LNCaP clone FGC (cell line): ENCODE measurements at places on chromosomes 11 and 22.
A peak's percentile ranks its signal among the peaks of the same experiment; 100 is the strongest.

- no peak for DNase-seq
Measured at GRCh38 chr11:94862926-94863880, 95.0 kb downstream of the AMOTL1 start.

DNA sequence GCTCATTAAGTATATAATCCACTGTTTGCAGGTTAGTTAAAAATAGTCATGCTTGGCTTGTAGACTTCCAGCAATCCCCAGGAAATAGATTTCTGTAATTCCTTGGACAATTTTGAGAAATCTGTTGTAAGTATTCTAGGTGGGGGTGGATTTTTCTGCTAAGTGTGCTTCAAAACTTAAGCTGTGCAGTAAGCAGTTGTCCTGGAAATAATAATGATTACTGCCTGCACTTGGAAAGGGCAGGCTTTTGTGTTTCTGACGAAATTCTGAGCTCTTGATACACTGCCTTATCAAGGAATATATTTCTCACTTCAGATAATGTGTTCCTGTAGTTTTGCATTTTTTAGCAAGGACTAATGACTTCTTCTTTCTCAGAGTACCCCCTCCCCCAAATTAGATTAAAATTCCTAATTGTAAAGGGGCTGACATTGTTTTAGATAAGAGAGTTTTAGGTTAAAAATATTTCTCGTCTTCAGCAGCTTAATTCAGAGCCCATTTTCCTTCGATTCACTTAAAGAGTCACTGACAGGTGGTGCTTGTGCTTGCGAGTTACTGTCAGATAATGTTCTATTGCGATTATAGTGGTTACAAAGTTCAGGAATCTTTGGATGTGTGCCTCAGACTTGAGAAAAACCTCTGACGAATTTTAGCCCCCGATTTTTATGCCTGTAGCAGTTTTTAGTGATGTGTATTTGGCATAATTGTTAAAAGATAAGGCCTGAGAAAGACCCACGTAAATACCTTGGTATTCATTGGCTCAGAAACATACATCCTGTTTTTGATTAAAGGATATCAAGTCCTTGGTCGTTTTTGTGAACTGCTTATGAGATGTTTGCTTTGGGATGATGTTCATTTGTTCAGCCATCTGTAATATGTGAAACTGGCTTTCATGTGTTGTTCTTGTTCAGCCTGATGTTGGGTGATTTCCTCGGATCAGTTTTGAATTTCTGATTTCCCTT is 120.5 kb downstream of the HIPK3 start:
- no peak for DNase-seq

- no peak for DNase-seq
Measured at GRCh38 chr11:60844045-60844869, 2.3 kb downstream of the CCDC86 start.

DNA sequence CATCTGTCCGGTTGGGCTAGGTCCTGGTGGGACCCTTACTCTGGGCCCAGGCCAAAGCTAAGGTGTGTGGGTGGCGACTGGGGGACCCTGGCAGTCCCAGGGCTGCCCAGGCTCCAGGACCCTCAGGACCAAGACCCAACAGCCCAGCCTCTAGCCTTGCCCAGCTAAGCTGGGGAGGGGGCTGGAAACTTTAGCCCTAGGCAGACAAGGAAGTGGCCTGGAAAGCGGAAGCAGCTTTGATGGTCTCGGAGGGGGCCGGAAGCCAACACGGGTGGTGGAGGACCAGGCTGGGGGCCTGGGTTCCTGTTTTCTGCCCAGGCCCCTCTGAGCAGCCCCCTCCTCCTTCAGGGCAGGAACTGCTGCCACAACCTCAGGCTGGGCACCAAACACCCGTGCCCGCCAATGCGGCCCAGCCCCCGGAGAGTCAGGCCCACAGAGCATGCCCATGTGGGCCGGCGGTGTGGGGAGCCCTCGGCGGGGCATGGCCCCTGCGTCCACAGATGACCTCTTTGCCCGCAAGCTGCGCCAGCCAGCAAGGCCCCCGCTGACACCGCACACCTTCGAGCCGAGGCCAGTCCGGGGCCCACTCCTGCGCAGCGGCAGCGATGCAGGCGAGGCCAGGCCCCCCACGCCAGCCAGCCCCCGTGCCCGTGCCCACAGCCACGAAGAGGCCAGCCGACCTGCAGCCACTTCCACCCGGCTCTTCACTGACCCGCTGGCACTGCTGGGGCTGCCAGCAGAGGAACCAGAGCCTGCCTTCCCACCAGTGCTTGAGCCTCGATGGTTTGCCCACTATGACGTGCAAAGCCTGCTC is 2.8 kb downstream of the SIPA1 start:
- no peak for DNase-seq

DNA sequence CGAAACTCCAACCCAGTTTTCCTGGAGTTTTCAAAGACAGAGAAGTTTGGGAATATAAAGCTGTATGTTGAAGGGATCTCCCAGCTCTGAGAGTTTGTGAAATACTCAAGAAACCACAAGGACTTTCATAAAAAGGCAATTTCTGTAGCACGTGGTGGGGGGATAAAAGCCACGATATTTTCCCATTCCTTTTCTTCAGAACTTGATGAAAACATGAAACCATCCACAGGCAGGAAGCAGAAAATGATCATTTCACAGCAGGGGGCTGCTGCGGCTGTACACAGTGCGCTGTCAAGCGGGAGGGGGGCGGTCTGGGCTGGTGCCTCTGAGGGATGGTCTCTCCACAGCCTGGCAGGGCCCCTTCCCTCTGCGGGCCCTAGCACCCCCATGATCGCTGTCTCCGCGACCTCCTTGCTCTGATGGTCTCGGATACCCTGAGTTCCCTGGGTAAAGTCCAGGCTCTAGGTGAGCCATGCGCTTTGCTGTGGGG is 423.2 kb downstream of the MN1 start:
- no peak for DNase-seq

DNA sequence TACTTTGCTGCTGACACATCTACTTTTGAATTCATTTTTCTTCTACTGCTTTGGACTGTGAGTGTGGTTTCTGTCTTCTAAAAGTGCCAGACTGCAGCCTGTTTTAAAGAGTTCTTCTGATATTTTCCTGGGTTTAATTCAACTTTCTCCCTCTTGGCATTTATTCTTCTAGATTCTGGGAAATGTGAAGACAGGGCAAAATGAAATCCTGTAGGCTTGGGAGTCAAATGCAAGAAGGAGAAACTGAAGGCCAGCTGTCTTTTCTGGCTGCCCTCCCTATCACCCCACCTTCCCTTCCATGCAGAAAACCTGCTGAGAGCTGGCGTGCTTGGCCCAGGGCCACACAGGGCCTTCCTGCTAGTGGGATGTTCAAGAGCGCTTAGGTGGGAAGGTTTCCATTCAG is 7.6 kb downstream of the ZNF70 start:
- DNase-seq = no peak

GRCh38 chr22:37045958-37046357 is 5.6 kb upstream of the KCTD17 start:
- DNase-seq = no peak

GRCh38 chr22:39809772-39810557 is 83.6 kb downstream of the ENTHD1 start:
- no peak for DNase-seq

- peak; percentile 58 for DNase-seq
Measured at GRCh38 chr11:86218125-86219084, 26.1 kb upstream of the EED start.

DNA sequence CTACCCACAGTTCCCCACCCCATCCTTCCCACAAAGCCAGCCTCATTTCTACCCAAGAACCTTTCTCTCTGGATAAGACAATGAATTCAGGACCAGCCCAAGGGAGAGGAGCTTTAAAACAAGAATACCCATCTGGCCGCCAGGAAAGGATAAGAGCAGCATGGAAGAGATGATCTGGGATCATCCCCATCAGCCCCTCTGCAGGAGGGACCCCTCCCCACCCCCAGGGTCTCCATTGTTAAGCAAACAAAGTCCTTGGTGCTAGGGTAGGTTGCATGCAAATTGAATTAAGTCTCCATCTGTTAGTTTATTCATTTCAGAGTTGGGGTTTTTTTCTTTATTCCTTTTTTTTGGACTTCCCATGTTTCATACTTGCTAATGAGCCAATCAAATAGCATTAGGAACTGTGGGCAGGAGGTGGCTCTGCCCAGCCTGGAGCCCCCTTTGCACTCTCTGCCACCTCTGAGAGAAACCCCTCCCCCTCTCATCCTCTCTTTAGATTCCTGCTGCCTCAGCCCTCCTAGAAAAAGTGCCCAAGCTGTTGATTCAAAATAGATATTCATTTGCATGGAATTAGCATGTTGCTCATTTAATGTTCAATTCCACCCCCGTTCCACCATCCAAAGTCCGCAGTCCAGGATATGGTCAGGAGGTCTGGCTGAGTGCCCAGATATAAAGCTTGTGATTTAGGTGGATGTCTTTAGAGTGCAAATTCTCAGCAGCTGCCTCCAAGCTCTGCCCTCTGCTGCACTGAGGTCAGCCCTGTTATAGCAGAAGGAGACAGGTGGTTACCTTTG is 138.5 kb upstream of the NCAM1 start:
- no peak for DNase-seq

DNA sequence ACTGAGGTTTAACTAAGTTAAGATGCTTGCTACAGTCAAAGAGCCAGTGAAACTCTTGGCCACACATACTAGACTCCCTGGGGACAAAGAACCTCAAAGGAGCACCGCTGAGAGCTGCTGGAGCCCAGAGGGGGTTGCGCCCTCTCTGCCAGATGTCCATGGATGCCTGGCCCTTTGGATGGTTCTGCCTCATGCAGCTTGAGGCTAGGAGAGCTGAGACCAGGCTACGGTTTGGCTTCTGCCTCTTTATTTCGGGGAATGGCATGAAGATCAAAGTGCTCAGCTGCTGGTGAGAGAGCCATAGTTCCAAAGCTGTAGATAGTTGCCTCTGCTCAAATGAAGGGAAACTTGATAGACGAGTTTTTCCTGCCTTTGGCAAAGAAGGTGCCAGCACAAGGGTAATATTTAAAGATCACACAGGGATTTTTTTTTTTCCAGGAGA is 43.0 kb downstream of the RASSF10 start:
- peak; percentile 82 for DNase-seq

- no peak for DNase-seq
Measured at GRCh38 chr22:48321986-48322545, 1505.6 kb downstream of the BRD1 start.

GRCh38 chr11:114202011-114202609 is 94.1 kb upstream of the NNMT start:
- DNase-seq = no peak

- DNase-seq = no peak
Measured at GRCh38 chr11:76850815-76851214, 9.9 kb upstream of the ACER3 start.

DNA sequence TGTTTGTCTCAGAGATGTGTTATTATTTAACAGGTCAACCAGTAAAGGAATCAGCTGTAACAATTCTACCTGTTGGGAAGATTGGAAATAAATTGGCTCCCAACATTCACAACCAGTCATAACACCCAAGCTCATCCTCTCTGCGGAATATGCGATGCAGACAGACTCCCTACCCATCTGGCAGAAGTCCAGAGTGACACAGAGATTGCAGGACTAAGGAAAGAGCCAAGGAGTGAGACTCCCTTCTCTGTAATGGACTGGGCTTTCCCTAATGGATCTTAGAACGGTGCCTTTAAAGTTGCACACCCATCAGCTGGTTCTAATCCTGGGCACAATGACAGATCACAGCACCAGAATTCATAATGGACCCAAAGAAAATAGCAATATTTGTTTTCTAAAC is 27.8 kb upstream of the UBASH3B start:
- no peak for DNase-seq

DNA sequence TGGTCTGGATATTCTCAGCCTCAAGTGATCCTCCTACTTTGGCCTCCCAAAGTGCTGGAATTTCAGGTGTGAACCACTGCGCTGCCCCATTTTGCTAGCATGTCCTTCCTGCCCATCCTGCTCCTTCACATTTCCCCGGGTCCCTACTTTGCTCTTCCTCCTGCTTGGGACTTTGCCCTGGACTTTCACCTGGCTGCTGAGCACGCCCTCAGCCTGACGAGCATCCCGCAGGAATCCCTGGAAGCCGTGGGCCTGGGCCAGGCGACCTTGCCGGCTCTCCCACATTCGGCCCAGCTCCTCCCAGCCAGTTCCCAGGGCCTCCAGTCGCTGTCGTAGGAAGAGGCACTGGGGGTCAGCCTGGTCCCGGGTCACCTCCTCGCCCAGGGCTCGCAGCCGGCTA is 22.6 kb upstream of the RBM4B start:
- DNase-seq = no peak

DNA sequence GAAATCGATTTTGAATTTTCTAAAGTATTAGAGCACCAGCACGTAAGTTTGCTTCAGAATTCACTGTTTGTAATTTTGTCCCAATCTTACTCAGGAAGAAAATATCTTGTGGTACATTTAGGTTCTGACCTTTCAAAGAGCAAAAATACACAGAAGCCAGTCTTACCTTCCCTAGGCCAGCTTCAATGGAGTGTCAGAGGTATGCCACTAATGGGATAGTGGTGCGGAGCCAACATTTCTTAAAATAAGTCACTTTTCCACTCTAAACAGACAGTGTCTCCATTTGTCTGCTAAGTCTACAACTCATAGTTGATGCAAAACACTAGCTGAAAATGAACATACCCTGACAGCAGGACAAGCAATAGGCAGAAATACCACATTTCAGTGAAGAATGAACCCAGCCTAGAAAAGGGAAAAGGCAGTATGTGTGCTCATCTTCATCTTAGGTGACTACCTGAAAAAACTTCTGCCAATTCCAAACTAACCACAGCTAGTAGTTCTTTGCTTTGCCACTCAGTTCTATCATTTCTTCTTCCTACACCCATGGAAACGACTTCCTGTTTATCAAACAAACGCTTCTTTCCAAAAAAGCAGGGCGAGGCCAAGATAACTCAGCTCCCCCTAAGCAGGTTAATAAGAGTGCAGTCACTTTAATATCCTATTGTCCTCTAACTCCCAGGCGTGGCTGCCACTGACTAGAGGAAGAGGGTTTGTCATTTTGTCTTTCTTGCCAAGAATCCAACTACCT is 94.0 kb upstream of the APOA1 start:
- DNase-seq = no peak

- no peak for DNase-seq
Measured at GRCh38 chr22:19779011-19779421, 18.4 kb downstream of the TBX1 start.

GRCh38 chr11:69039501-69039900 is 9.2 kb upstream of the TPCN2 start:
- DNase-seq = no peak

- DNase-seq = no peak
Measured at GRCh38 chr11:88683024-88683423, 345.5 kb upstream of the CTSC start.

- DNase-seq = no peak
Measured at GRCh38 chr11:9438611-9439010, 22.2 kb upstream of the ZNF143 start.

GRCh38 chr22:42279425-42280020 is 9.1 kb upstream of the TCF20 start:
- no peak for DNase-seq
